ENCODE measurements at places on chromosomes 11 and 22.

DNA sequence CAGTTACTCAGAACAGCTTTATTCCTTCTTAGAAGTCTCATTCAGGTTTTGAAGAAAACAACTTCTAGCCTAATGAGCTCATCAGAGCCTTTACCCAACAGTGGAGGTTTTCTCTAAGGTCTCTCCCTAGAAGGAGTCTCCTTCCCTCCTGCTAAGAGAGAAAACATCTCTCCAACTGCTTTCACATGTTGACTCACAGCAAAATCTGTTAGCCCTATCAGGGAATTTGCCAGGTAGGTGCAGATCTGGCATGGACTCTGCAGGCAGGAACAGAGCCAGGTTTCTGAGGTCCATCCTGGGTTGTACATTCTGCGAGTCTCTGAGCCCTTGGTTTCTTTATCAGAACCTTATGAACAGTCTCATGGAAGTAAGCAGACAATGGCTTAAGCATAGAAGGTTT, 214.4 kb downstream of the HIPK3 start:
- DNase-seq: no peak

DNA sequence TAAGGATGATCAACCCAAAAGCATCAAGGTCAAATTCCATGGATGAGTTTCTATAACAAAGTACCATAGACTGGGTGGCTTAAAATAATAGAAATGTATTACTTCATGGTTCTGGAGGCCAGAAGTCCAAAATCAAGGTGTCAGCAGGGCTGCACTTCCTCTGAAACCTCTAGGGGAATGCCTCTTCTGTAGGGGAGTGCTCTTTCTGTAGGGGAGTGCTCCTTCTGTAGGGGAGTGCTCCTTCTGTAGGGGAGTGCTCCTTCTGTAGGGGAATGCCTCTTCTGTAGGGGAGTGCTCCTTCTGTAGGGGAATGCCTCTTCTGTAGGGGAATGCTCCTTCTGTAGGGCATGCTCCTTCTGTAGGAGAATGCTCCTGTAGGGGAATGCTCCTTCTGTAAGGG, 65.5 kb downstream of the FBLN1 start:
- no peak for DNase-seq

DNA sequence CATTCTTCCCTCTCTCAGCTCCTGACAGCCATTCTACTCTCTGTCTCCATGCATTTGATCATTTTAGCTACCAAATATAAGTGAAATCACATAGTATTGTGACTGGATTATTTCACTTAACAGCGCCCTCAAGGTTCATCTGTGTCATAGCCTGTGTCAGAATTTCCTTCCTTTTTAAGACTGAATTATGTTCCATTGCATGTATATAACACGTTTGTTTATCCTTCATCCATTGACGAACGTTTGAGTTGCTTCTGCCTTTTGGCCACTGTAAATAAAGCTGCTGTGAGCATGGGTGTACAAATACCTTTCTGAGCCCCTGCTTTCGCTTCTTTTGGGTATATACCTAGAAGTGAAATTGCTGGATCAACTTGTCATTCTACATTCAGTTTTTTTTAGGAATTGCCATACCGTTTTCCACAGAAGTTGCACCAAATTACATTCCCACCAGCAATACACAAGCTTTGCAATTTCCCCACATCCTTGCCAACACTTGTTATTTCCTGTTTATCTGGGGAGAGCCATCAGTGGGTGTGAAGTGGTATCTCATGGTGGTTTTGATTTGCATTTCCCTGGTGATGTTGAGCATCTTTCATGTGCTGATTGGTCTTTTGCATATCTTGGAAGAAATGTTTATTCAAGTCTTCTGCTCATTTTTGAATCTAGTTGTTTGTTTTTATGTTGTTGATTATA, 17.5 kb downstream of the GLB1L2 start:
- no peak for DNase-seq

DNA sequence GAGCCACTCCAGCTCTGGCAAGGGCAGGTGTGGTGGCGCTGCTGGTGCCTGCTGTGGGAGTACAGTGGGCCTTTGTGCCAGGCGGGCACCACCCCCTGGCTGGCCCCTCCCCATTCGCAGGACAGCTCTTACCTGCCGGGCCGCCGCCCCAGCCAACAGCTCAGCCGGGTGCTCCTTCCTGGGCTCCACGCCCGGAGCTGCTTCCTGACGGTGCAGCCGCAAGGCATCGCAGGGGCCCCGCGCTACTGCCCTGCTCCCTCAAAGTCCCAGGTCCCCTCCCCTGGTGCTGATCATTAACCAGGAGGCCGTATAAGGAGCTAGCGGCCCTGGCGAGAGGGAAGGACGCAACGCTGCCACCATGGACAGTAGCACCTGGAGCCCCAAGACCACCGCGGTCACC, at the start of gene SLC5A1:
TSS of gene SLC5A1 (plus strand) at position 338 of the 400 bp plus-strand sequence. CDS start at position 359, 21 bp downstream.
- DNase-seq: no peak

DNA sequence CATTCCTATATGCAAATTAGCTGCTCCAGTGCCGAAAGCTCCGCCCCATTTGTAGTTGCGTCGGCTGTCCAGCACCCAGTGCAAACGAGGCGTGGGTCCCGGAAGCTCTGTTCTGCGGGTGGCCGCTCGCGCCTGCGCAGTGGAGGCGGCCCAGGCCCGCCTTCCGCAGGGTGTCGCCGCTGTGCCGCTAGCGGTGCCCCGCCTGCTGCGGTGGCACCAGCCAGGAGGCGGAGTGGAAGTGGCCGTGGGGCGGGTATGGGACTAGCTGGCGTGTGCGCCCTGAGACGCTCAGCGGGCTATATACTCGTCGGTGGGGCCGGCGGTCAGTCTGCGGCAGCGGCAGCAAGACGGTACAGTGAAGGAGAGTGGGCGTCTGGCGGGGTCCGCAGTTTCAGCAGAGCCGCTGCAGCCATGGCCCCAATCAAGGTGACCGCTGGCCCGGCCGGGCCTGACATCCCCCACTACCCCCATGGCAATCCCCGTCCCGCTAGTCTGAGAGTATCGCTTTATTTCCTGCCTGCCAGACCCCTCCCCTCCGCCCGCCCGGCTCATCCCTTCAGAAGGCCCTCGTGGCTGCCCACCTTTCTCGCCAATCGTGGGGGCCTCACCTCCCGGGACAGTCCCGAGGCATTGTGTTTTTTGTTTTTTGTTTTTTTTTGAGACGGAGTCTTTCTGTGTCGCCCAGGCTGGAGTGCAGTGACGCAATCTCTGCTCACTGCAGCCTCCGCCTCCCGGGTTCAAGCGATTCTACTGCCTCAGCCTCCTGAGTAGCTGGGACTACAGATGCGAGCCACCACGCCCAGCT, at the start of gene PRDX5:
TSS of gene PRDX5 (plus strand) at position 161 of the 805 bp plus-strand sequence. CDS start at position 256, 95 bp downstream.
- peak; percentile 98 for DNase-seq

DNA sequence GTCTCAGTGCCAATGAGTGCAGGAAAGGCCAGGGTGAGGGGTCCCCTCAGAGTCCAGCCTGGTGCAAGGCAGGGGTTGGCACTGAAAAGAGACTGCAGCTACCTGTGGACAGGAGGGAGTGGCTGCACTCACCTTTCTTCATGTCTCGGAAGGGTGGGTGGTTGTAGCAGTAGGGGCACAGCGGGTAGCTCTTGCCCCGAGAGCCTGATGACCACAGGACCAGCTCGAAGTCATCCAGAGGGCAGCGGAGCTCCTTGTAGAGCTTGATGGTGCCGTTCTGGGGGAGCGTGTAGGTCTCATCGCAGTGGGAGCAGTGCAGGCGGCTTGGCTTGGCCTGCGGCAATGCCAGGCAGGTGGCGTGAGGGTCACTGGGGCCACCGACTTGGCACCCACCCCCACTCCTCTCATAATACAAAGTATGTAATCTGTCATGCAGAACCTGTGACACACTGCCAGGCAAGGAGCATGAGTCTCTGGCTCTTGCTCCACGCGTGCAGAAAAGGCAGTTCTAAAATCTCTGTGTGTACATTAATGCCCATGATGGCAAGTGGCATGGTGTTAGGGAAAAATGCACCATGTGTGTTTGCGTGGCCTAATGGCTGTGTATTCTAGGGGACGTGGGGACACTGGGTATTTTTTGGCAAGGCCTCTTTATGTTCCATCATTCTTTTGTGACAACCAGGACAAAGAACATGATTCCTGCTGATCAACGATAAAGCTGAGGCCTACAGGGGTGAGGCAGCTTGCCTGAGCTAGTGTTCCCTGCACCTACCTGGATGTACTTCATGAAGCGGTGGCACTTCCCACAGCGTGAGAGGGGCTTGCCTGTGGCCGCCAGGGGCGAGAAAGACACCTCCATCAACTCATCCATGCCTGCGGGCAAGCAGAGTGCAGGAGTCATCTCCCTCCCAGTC, 6.0 kb upstream of the PPM1F start:
- DNase-seq: no peak

- no peak for DNase-seq
Measured at GRCh38 chr11:93498161-93498560, 45.0 kb downstream of the SMCO4 start.

DNA sequence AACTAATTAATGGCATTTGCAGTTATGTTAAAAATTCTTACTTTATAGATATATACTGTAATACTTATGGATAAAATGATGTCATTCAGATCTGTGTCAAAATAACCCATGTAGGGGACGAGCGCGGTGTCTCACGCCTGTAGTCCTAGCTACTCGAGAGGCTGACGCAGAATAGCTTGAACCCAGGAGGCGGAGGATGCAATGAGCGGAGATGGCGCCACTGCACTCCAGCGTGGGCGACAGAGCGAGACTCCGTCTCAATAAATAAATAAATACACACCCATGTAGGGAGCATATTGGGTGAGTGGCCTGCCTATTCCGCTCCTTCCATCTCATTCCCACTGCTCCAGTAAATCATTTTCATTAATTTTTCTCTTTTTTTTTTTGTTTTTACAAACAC, 7.1 kb downstream of the SNU13 start:
- DNase-seq: no peak

DNA sequence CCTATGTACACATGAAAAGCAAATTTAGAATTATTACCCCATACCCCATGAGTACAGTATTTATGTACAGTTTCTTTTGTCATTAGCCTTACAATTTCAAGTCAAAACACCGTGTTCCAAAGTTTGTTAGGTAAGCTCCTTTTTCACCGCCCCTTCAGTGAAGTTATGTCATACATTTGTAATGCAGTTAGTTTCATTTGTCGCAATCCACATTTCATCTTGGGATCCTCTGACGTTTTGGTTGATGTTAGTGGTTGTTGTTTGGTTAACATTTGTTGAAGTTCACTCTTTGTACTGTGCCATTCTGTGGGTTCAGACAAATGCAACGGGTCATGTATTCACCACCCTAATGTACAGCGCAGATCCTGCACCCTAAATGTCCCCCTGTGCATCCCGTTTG, 45.2 kb downstream of the ARHGEF12 start:
- DNase-seq: no peak

DNA sequence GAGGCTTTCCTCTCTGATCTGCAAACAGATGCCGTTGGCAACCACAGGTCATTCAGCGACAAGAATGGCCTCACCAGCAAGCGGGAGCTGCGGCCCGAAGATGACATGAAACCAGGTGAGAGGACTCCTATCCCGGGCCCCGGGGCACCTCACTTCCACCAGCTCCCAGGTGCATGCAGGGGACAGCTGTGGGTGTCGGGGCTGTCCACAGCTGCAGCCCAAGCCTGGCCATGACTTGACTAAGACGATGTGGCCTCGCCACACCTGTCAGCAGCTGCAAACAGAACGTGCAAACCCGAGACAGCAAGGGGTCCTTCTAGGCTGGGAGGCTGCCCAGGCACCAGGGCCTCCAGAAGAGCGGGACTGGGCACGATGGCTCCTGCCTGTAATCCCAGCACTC, 3.6 kb downstream of the GAL start:
- no peak for DNase-seq

DNA sequence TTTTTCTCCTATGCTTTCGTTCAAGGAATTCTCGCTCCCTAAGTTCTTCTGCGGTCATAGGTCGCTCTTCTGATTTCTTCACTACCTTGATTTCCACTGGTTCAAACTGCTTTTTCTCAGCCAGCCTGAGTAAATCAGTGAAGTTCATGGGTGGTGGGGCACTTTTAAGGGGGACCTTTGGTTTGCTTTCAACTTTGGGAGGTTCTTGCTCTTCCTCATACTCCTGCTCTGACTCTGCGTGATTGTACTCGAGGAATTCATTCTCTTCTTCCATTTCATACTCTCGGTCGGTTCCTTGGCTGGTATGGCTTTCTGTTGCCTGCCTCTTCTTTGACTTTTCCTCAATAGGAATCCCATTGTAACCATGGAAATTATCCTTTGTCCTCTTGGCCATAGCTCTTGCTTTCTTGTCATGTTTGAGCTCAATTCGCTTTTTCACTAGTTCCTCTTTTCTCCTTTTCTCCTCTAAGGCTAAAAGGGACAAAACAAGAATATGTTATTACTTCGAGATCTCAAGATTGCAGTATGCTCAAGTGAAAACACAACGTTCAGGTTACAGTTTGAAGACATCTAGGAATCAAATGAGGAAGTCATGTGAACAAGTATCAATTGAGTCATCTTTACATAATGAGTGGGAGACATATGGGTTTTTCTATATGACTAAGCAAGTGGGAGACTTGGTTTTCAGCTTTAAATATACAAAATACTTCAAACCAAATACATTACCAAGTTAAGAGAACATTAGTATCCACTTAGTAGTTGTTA, 16.2 kb downstream of the MISFA start:
- DNase-seq: no peak

- DNase-seq: peak; percentile 16
Measured at GRCh38 chr22:37022483-37023337, 3.2 kb downstream of the MPST start.

DNA sequence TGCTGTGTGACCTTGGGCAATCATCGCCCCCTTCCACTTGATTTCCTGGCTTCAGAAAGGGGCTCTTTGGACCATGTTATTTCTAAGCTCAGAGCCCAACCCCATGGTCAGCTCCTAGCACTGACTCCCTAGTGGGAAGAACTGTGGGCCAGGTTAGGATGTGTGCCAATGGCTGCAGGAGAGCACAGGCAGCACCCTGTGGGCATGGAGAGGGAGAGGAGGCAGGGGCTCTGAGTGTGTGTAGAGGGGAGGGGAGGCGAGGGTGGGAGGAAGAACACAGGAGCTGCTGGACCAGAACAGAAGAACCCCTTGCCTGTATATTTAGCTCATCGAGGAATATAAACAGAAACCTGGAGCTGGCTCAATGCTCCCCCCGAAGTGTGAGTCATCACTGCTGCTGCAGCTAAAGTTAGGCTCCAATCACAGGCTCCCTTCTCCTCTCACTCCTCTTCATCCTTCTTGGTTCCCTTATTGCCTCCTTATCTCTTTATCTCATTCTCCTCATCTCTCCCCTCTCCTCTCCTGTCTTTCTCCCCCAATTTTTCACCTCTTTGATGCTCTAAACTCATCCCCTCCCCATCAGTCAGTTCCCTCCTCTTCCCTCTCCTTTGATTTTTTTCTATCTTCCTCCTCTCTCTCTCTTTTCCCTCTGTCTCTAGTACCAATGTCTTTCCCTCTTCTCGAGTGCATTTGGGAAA, 14.5 kb upstream of the RPS19BP1 start:
- peak; percentile 50 for DNase-seq

DNA sequence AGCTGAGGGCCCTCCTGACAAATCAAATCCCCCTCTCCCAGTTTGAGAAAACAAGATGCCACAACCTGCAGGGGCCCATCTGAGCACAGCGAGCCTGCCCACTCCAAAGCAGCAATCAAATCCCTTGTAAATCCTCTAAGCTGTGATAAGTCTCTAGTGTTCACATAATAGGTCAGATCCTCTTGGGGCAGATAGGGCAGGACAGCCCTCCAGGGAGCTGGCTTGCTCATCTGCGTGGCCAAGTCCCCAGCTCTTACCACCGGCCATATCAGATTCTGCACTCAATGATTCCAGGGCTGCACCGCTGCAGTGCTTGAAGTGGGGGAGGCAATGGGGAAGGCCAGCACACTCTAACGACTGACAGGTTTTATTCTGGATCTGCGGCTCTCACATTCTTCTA, 29.6 kb upstream of the FLI1 start:
- DNase-seq: no peak

- peak; percentile 57 for DNase-seq
Measured at GRCh38 chr11:83723999-83724398, 437.8 kb upstream of the CCDC90B start.
